Psoas muscle (tissue), 8 donors: ENCODE measurements at places on chromosomes 16 and 17. TPM values are rescaled to one million over a fixed set of nuclear protein-coding genes. Genes with fewer than 3 reads are reported as not detected.

- no peak for DNase-seq
Measured at GRCh38 chr16:64253525-64253924, 868.3 kb downstream of the CDH11 start.

DNA sequence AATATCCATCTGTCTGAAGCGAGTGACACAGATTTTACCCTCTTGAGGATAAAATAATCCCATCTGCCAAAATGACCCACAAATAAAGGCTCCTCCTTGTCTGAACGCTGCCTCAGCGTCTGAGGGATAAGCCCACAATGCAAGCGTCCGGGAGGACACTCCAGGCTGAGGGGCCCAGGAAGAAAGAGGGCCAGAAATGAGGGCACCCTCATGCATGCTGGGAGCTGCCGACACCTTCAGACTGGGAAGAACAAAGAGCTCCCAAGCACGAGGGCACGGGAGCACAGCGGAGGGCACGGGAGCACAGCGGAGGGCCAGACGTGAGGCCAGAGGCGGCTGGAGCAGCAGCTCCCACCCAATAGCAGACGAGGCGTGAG is 126.9 kb downstream of the ZNF778 start:
- DNase-seq: no peak

GRCh38 chr16:49510654-49511305 is 137.2 kb downstream of the C16orf78 start:
- peak; percentile 92 for DNase-seq

DNA sequence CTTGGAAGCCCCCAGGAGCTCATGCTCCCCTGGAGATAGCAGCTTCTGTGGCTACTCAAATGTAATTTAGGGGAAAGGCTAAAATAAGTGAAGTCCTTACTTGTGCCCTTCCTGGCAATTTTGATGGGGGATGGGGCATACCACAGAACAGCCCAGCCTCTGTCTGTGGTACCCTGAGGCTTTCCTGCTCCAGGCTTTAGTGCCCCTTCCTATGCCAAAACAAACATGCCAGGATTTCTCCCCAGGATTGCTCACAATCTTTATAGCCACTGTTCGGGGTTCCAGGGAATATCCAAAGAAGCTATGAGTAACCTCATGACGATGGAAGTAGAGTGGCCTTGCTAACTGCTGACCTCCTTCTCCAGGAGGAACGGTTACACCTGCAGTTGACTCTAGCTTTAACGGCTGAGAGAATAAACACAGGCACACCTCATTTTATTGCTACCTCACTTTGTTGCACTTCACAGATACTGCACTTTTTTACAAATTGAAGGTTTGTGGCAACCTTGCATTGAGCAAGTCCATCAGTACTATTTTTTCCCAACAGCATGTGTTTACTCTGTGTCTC is 24.9 kb downstream of the CCL4 start:
- DNase-seq: no peak

DNA sequence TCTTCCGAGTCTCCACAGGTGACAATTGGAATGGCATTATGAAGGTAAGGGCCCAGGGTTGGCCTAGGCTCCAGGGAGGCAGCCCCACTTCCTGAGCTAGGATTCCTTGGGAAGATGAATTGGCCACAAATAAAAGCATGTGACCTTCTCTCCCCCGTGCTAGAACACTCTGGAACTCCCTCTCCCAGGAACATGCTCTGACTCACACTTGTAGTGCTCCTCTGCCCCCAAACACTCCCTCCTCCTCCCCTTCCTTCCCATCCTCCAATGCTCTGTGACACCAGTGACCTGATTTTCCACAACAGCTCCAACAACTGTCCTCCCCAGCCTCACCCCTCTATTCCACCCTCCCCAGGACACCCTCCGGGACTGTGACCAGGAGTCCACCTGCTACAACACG is 16.4 kb upstream of the ABCC3 start:
- DNase-seq: no peak

DNA sequence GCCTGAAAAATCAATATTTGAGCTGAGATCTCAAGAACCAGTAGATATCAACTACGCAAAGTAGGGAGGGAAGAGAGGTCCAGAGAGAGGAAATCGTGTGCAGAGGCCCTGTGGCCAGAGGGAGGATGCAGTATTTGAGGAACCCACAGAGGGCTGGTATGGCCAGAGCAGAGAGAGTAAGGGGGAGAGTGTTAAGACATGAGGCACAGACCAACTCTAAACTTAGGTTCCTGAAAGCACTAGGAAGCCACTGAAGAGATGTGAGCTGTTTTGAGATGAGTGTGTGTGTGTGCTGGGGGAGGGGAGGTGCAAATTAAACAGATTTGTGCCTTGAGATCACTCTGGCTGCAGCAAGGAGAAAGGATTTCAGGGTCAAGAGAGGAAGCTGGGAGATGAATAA is 10.9 kb downstream of the SLC13A2 start:
- DNase-seq: no peak

- no peak for DNase-seq
Measured at GRCh38 chr16:11627822-11628457, 40.3 kb upstream of the SNN start.

The WRAP53 gene
- 5.5 TPM for total RNA-seq

The PRAC2 gene
- total RNA-seq: not detected

The C17orf113 gene
- total RNA-seq: 1.2 TPM
